ENCODE measurements at places on chromosomes 7 and 10.

DNA sequence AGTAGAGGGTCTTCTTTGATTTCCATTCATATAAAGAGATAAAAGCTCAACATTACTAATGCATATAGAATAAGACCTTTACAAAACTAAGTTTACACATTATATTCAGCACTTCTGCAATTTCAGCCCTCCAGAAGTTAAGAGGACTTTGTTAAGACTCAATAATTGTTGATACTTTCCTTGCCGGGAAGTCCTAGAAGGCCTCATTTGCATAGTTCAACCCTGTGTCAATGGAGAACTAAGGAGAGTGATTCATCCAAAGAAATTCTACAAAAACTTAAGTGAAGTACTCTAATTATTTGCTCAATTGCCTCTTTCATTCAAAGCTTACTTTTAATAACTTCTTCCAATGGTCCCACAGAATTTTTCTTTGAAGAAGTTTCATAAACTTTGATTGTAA lies 1060.3 kb upstream of the CELF2 start:
- no peak for DNase-seq

DNA sequence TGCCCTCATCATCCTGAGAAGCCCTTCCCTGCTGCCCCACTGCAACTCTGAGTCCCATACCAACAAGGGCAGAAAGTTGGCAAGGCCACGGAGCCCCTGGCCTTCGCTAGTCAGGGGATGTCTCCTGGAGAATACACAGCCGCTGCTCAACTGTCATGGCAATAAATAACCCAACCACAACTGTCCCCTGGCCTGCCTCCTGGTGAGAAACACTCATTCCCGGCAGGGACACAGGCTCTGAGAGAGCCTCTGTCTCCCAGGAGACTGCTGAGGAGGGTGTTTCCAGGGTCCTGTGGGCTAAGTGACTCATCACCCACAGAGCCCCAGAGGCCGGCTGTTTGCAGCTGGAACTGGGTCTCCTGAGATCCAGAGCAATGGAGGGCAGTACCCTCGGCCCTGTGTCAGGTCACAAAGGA lies 354.1 kb downstream of the TNS3 start:
- DNase-seq: peak; percentile 87

DNA sequence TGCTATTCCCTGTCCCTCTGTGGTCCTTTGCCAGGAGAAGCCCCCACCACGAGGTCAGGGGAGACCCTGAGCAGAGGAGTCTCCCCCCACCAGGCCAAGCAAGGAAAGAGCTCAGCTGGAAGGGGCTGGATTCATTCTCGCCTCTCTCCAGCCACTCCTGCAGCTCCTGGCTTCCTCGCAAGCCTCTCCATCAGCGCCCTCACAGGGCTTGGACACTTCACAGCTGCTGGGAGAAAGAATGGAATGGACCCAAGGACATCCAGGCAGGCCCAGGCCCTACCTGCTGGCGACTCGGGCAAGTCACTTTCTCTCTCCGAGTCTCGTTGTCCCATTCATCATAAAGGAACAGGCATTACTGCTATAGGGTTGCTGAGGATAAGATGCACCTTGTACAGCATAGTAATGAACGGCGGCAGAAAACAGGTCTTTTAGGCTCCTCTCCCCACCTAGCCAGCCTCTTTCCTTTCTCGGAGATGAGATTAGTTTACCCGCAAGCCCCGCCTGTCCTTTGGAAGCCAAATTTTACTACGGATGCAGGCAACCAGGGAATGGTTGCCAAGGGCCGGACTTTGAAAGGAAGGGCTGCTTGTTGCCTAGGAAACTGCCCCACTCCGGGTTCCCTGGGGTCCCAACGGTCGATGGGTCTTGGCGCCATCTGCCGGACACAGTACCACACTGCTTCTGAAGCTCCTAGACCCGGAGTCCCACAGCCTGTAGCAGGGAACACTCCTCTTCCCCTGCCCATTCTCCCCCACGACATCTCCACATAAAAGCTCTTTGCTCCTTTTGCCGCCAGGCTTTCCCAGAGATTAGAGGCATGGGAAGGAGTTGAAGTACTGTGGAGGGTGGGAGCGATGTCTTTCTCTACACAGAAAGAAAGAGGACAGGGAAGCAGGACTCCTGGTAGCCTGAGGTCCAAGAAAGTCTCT lies 22.3 kb downstream of the IMPDH1 start:
- peak; percentile 81 for DNase-seq

DNA sequence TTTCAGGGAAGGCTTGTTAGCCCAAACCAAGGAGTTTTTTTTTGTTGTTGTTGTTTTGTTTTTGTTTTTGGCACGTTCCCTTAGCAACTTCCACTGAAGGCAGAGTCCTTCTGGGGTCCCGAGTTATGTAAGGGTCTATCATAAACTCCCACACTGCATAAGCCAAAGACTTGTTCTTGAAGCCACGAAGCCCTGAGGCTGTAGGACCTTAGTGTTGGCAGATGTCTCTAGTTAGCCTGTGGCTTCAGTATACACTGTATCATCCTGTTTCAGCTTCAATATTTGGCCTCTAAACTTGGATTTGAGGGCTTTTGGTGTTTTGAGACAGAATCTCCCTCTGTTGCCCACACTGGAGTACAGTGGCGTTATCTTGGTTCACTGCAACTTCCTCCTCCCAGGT lies 13.6 kb downstream of the KPNA7 start:
- DNase-seq: peak; percentile 22

DNA sequence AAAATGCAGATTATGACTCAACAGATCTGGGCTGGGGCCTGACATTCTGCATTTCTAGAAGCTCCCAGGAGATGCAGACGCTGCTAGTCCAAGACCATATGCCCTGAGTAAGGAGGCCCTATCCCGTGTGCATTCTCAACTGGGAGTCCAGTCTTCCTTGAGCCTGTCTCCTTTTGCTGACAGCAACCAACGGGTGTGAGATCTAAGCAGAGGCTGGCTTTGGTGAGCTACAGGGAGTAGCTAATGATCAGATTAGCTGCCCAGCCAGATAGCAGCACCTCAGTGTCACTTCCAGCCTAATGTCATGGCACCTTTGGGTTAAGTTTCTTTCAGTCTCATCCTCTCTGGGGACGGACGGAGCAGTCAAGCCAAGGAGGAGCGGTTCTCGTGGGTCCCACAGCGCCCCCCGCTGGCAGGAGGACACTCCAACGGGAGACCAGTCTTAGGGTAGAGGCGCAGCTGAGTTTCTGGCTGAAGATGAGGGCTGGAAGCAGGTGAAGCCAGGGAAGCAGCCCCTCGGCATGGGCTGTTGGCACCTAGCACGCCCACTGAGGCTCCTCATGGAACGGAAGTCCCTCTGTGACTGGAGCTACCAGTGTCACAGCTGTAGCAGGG lies 154.0 kb downstream of the CCDC3 start:
- DNase-seq: no peak

DNA sequence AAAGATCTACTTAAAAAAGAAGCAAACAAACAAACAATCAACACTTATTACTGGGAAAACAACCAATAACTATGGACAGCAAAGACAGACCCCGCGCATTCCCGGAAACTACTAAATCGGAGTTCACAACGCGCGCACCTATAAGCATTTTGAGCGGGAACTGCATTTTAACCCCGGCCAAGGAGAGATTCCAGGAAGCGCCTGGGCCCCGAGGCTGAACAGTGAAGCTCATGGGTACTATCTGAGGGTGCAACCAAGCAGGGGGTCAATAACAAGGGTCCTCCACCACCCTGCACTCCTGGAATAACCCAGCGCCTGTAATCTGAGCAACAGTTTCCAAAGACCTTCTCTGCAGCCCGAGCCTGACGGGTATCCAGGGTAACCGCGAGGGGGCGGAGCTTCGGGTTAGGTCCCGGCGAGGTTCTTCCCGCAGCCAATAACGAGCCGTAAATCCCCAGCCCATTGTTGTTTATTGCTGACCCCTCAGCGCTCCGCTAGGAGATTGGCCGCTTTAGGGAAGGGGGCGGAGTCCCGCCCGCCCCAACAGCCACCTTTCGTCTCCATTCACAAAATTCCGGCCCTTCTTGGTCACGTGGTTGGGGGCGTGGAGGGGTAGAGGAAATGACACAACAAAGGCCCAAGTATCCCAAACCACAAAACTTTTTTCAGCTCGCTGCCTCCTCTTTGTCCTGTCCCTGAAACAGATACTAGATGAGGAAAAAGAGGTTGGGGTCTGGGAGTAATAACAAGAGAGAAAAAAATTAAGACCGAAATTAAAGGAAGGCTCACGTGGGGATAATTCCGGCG lies 1.7 kb upstream of the ETV1 start:
- peak; percentile 99 for DNase-seq

- peak; percentile 78 for DNase-seq
These were observed 3.6 kb upstream of the ARID5B start for GRCh38 chr10:61897671-61898434.

DNA sequence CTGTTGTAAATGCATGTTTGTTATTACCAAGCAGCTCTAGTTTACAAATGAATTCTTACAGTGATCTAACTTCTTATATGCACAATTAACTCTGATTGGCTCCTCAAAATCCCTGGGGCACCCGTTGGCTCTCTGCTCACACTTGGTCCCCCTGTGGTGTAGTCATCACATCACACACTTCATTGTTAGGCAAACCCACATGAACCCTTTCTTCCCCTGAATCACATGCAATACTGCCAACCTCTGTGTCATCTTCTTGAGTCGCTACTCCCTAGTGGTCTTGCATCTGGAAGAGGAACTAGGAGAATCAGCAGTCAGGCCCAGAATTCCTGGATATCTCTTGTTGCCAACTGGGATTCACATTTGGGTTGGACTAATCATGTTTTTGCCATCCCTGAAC lies 73.1 kb downstream of the CD36 start:
- peak; percentile 90 for DNase-seq

GRCh38 chr10:102712843-102713538 lies 1.2 kb downstream of the ARL3 start:
- DNase-seq: peak; percentile 34
